ENCODE measurements at places on chromosomes 5 and 9. TPM values are rescaled to one million over a fixed set of nuclear protein-coding genes. Genes with fewer than 3 reads are reported as not detected.

Gene FCN1
- 25.6 TPM for polyA plus RNA-seq

Gene SOWAHA
- 0.14 TPM for polyA plus RNA-seq

Gene OR1J2
- not detected for polyA plus RNA-seq

Gene ZNF608
- polyA plus RNA-seq = 20.1 TPM

Gene SLC22A4
- 5.0 TPM for polyA plus RNA-seq

Measured in muscle of arm (tissue), 14 donors.